ENCODE measurements at places on chromosomes 7 and 10.

DNA sequence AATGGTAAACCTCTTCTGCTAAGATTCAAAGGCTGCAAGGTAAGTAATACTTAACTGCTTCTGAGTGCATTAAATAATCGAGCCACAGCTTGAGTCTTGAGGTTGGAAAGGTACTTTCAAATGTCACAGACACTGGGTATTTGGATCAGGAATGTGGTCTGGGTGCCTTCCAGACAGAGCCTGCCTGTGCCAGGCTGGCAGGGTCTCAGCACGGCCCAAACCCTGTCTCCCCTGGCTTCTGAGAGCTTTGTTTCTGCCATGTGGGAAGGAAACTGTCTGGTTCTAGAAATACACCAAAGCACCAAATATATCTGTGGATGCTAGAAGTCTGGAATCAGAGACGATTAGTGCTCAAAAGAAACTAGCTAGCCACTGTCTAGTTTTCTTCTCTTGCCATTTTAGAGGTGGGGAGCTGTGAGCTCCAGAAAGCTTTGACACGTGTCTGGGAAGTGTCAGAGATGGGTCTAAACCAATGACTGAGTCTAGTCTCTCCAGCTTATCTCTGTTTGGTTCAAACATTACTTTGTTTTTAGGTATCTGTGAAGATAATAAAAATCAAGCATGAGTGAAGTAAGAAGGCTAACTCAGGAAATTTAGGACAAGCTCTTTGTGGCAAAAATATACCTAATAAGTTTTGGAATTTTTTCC is 162.8 kb downstream of the CYP26A1 start:
- DNase-seq, result no peak

- DNase-seq, result peak; percentile 43
Observed at GRCh38 chr7:95867309-95867708, 95.0 kb downstream of the DYNC1I1 start.

- no peak for DNase-seq
Observed at GRCh38 chr10:119917777-119918176, 25.2 kb downstream of the SEC23IP start.

DNA sequence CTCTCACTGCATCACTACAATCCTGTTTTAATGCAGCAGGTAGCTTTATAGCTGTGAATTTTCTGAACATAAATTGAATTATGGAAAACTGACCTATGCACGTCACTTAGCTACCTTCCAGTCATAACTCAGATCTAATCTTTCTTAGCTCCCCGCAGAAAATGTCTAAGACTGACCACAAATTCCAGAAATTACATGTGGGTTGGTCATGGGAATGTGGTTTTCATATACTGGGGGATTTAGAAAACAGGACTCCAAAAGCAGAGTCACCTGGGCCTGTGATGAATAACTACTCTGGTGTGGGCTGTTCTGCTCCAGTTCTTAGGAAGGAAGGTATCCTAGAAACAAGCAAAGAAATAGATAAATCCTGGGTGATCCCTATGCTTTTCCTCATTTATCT is 178.4 kb upstream of the LRRTM3 start:
- DNase-seq, result no peak

DNA sequence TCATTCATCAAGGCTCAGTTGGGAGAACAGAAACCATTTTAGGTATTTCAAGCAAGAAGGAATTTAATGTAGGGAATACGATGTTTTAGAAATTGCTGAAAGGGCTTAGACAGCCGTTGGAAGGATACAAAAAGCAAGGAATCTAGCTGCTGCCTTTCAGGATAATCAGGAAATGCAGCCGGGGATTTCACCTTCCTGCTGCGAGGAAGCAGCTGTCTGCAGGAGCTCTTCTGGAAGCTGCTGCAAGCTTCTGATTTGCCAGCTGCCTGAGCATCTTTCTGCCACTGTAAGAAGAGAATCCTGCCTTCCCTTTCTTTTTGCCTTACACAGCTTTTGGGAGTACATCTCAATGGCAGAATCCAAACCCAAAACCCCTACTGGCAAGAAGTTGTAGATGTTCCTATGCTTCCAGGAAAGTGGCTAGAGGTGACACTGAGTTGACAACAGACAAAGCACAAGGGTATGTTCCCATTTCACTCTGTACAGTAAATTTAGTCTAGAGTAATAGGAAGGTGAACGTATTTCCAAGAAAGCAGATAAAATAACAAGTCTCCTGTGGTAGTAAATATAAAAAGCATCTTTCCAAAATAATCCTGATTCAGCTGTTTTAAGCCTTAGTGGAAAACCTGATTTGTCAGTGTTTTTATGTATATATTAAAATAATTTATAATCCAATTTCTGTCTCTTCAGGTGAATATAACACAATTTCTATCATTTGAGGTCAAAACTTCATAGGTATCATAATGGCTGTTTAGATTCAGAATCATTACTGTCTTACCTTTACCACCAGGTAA is 148.4 kb upstream of the LRGUK start:
- DNase-seq, result no peak

Measured in activated CD4-positive, alpha-beta T cell treated with anti-CD3 and anti-CD28 coated beads, Interleukin-10, Interleukin-2, amounts not matched to agents 100 ng/mL and 50 ng/mL, durations not matched to agents 16 hours and 8 hours (primary cell).